ENCODE measurements at places on chromosomes 12 and 14. TPM values are rescaled to one million over a fixed set of nuclear protein-coding genes. Genes with fewer than 3 reads are reported as not detected.

STAC3 gene
- total RNA-seq: 3.0 TPM

OR10AD1 gene
- not detected for total RNA-seq

TAS2R13 gene
- total RNA-seq: 0.41 TPM

NKX2-1 gene
- total RNA-seq: not detected

NEUROD4 gene
- not detected for total RNA-seq

CCDC196 gene
- total RNA-seq: not detected

ANKS1B gene
- 0.16 TPM for total RNA-seq

C12orf50 gene
- 0.17 TPM for total RNA-seq

GNG2 gene
- total RNA-seq: 139 TPM

ALKBH2 gene
- total RNA-seq: 14.0 TPM

DTX1 gene
- total RNA-seq: 14.0 TPM

SDR9C7 gene
- not detected for total RNA-seq

ANKRD33 gene
- total RNA-seq: not detected

KRT77 gene
- 0.20 TPM for total RNA-seq

GLIPR1L2 gene
- 0.44 TPM for total RNA-seq

JPH4 gene
- total RNA-seq: not detected

TAS2R46 gene
- 1.5 TPM for total RNA-seq

TMEM229B gene
- 9.1 TPM for total RNA-seq

CNTN1 gene
- total RNA-seq: not detected

GZMH gene
- 0.56 TPM for total RNA-seq

C14orf180 gene
- not detected for total RNA-seq

KRT73 gene
- 69.7 TPM for total RNA-seq

PLEKHD1 gene
- 0.63 TPM for total RNA-seq

CCDC197 gene
- total RNA-seq: not detected

CPNE6 gene
- not detected for total RNA-seq

HNF1A gene
- not detected for total RNA-seq

Data from CD4-positive, alpha-beta T cell (primary cell).